Activated naive CD4-positive, alpha-beta T cell treated with anti-CD3 and anti-CD28 coated beads, Interleukin-2, amount 50 U/mL, for 72 hours (primary cell): ENCODE measurements at places on chromosomes 12 and 14. TPM values are rescaled to one million over a fixed set of nuclear protein-coding genes. Genes with fewer than 3 reads are reported as not detected.

The PNP gene
- total RNA-seq = 241 TPM

The TMEM253 gene
- not detected for total RNA-seq

The CEBPE gene
- 0.34 TPM for total RNA-seq

The PSMC1 gene
- total RNA-seq = 146 TPM

The MFAP5 gene
- not detected for total RNA-seq

The KRT72 gene
- total RNA-seq = 7.7 TPM
